ENCODE measurements at places on chromosomes 16 and 17.

DNA sequence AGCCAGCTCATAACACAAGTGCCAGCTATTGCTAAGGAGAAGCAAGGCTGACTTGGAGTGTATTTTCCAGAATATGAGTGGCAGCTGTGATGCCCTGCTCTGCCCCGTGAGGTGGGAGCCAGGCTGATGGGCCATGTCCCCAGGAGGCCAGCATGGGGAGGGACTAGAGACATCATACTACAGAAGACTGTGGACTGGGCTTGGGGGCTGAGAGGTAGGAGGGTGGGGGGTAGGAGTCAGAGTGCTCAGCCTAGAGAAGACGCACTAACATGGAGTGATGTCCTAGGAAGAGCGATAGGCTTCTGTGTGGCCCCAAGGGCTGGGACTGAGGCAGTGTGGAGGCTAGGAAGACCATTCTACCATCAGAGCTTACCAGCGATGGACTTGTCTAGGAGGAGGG is 143.7 kb downstream of the WSCD1 start:
- DNase-seq, result no peak

GRCh38 chr16:27174007-27174406 is 29.3 kb upstream of the KDM8 start:
- no peak for DNase-seq

- DNase-seq, result no peak
These were observed 107.6 kb upstream of the CHMP6 start for GRCh38 chr17:80883831-80884735.

DNA sequence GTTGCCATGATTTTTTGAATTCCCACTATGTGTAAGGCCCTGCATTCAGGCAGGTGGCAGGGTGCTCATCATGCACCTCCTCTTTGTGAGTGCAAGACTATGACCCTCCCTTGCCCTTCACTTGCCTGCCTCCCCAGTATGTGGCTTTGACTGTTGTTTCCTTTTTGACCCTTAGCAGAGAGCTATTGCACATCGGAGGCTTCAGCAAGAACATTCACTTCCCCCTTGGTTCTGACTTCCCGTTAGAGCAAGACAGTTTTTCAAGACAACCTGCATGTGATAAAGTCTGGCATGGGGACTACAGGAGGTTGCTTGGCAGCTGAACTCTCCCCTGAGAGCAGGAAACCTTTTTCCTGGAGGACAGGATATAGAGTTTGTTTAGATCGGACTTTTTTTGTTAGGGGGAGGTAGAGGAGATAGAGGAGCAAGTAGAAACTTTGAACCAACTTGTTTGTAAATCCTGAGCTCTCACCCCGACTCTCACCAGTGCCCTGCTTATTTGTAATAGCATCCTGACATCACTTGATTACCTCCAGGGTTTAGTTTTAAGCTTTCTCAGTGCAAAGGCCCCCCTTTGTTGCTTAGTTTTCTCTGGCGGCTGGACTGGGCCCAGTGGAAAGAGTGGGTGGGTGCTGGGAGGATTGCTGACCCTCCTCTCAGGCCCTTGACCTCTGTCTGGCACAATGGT is 34.3 kb downstream of the LIMD2 start:
- no peak for DNase-seq
